ENCODE measurements at places on chromosomes 13 and 19.

DNA sequence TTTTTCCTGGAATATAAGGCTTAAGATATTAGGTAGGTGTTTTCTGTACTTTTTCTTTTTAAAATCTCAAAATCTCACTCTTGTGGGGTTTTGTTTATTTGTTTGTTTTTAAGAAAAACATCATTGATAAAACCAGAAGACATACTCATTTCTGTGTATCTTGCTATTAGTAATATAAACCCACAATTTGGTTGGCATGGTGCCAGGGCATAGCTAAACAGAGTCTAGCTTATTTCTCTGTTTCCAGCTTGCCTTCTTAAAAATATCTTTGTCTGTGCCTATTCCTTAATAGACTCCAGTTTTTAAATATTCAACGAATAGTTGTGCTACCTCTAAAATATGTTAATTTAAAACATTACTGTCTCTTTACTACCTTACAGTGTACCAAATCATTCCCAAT is 1121.9 kb upstream of the PCDH20 start:
- DNase-seq: no peak

GRCh38 chr19:10209315-10209714 is 14.6 kb upstream of the DNMT1 start:
- peak; percentile 37 for DNase-seq

DNA sequence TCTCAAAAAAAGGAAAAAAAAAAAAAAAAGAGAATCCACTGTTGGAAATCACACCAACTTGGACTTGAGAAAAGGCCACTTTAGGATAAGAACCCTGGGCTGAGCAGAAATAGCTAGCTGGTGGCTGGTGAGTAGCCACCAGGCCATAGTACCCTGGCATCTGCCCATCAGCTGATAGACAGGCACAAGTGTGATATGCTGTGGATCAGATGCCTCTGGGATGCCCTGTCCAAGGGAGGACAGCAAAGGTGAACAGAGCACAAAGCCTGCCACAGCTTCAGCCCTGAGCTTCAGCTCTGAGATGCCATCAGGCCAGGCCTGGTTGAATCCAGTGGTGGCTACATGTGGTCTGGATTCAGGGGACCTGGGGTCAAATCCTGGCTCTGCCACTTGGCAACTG is 8.7 kb downstream of the SIRT2 start:
- DNase-seq: no peak

DNA sequence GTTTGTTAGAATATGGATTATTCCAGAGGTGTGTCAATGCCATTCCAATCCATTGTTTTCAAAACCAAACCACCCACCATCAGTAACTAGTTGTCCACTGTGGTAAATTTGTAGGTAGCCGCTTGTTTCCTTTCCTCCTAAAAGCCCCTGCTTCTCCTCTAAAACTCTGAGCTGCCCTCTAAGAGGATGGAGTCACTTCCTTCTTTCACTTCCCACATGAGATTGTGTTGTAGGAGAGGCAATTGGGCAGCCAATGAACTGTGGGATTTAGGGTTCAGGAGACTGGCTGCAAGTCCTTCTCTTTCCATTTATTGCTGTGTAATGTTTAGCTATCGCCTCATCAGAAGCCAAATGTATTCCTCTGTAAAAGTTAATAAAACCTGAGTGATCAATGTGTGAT is 49.9 kb upstream of the RFXAP start:
- DNase-seq: no peak

DNA sequence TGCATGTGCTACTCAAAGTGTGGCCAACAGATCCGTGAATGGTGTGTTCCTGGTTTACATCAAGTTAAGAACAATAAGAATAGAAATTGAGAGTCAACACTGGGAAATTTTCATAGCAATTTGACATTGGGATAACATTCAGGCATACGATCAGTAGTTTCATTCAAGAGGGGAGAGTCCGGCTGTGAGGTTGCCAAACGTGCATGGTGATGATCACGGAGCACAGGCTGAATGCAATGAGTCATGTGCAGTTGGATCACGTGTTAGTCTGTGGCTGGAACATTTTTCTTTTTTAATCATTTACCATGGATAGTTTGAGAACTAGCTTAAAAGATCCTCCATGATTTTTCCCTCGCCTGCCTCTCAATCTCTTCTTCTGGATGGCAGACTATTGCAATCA is 2.5 kb upstream of the DCT start:
- no peak for DNase-seq

DNA sequence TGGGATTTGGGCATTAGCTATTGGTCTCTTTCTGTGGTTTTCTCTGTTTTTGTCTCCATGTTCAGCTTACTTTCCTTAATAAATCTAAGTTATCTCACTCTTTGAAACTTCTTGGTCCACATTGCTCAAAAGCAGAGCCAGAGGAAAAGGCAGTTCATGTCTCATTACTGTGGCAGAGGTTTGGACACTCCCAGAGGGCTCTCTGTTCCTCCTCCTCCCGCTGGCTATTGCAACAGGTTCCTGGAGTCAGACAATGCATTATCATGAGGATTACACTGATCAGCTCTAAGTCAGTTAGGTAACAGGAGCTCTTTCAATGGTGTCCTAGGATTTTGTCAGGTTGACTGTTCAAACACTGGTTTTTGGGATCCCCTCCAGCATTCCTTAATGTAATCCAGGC is 298.8 kb downstream of the NDFIP2 start:
- DNase-seq: no peak

All from dermis microvascular lymphatic vessel endothelial cell (primary cell).